NCI-H2029 treated with DMSO at 0.1 percent for 48 hours (cell line): ENCODE measurements at places on chromosomes 16 and 17.
A peak's percentile ranks its signal among the peaks of the same experiment; 100 is the strongest.

DNA sequence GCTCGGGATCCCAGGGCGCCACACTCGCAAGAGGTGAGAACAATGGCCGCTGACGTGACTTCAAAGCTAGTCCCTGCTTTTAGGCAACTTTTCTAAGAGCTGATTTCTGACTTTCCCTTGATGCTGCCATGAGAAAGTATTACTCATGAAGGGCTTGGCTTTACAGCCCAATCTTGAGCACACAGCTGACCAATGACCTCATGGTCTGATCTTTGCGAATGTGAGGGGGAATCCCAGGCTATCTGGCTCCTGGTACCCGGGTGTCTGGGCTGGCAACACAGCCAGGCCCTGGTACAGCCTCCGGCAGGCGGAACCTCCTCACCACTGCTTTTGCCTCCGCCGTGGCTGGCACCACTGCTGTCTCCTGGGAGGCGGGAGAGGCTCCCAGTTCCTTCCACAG is 17.5 kb downstream of the NDUFAF8 start:
- DNase-seq: no peak

- DNase-seq: no peak
Observed at GRCh38 chr17:37230633-37231032, 145.2 kb upstream of the C17orf78 start.

DNA sequence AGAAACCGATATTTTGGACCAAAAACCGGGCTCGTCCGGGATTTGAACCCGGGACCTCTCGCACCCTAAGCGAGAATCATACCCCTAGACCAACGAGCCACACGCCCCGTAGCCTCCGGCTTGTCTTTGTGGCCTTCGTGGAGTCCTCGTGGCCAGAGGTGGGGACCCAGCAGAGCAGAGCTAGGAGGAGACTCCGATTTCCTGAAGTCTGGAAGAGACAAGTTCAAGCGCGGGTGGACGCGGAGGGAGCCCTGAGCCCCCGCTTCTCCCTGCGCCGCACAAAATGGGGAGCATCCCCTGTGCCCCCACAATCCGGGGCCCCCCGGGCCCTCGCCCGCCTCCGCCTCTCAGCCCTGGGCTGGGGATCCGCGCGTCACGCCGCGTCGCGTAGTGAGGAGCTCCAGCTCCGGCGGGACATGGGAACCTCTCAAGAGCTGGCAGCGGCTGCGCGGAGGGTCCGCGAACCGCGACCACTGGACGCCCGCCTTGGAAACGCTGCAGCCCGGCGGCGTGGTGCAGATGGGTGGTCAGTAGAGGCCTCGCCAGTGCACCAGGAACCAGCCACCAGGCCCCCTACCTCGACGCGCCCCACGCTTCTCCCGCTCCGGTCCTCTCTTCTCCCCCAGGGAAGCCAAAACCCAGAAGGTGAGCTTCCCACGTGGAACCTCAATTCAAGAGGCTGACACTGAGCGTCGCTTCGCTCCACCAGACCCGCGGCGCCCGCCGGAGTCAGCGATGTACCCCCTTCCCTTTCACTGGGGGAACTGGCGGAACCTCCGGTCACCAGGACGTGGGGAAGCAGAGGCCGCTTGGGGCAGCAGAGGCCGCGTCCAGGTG is 5.2 kb upstream of the OR1F1 start:
- no peak for DNase-seq

DNA sequence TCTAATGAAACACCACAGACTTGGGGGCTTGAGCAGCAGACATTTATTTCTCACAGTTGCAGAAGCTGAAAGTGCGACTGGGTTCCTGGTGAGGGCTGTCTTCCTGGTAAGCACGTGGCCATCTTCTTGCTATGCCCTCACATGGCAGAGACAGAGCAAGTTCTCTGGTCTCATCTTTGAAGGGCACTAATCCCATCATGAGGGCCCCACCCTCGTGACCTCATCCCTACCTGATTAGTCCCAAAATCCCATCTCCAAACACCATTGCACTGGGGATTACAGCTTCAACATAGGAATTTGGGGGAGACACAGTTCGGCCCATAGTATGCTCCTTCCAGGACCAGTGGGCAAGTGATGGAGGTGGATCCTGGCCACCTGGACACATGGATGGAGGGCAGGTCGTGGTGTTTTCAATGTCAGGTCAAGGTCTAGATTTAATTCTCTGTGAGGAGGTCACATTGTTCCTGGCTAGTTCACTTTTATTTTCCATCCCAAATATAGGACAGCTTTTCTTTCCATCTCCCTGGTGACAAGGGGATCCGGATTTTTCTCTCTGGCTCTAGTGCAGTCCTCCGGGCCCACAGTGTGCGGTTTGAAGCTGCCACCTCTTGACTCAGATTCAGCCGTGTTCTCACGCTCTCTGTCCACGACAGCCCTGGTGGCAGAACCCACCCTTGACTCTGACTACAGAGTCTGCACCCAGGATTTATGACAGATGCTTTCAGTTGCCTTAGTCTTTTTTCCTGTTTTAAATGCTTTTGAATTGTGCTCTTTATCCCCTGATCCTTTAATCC is 160.5 kb upstream of the NOL11 start:
- no peak for DNase-seq

- no peak for DNase-seq
Observed at GRCh38 chr16:16162591-16162990, 60.7 kb downstream of the ABCC6 start.

- peak; percentile 26 for DNase-seq
Observed at GRCh38 chr17:80146121-80147034, 550 bp downstream of the EIF4A3 start.

DNA sequence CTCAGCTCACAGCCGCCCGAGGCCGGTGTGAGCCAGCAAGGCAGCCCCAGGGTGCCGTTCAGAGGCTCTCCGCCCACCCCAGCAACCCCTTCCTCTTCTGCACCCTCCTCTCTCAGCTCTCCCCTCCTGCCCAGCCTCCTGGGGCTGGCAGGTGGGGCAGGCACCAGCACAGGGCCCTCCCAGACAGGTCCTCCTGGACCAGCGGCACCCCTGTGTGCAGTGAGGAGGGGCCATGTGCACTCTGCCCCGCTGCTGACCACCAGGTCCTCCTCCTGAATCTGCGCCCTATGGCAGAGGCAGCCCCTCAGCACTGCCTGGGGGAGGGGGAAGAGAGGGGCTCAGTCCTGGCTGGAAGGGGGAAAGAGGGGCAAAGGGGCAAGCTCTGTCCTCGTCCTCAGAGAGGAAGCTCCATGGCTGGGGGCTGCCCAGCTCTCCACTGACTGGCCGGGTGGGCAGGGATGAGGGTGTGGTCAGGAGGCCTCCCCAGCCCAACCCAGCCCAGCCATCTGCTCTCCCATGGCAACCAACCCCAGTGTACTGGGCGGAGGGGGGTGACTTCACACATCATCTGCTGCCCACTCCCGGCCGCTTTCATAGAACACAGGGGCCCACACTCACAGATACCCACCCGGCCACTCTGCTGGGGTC is 5.4 kb upstream of the BCAR1 start:
- no peak for DNase-seq

GRCh38 chr17:15303851-15304250 is 37.5 kb downstream of the TEKT3 start:
- DNase-seq: no peak

DNA sequence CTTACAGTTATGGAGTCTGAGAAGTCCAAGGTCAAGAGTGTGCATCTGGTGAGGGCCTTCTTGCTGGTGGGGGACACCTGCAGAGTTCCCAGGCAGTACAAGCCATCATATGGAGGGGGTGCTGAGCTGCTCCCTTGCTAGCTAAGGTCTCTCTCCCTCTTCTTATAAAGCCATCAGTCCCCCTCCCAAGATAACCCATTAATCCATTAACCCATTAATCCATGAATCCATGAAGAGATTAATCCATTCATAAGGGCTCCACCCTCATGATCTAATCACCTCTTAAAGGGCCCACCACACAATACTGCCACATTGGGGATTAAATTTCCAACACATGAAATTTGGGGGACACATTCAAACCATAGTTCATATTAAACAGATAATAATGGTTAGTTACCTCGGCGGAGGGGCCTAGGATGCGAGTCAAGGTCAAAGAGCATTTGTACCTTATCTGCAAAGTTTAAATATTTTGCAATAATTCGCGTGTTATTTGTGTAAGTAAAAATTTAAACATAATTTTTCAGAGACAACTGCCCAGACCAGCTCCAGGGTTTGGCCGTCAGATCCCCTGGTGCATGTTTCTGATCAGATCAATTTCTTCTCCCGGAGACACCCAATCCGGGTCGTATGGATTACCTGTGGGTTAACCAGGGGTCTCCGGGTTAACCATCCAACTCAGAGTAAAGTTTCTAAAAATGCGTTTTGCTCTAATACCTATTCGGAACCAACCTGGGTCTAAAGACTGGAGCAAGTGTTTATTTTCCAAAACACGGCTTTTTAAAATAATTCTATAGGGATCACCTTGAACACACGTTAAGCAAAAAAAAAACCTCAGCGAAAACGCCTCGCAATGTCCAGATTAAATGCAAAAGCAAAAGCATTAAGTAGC is 740 bp upstream of the POLR3E start:
- no peak for DNase-seq

DNA sequence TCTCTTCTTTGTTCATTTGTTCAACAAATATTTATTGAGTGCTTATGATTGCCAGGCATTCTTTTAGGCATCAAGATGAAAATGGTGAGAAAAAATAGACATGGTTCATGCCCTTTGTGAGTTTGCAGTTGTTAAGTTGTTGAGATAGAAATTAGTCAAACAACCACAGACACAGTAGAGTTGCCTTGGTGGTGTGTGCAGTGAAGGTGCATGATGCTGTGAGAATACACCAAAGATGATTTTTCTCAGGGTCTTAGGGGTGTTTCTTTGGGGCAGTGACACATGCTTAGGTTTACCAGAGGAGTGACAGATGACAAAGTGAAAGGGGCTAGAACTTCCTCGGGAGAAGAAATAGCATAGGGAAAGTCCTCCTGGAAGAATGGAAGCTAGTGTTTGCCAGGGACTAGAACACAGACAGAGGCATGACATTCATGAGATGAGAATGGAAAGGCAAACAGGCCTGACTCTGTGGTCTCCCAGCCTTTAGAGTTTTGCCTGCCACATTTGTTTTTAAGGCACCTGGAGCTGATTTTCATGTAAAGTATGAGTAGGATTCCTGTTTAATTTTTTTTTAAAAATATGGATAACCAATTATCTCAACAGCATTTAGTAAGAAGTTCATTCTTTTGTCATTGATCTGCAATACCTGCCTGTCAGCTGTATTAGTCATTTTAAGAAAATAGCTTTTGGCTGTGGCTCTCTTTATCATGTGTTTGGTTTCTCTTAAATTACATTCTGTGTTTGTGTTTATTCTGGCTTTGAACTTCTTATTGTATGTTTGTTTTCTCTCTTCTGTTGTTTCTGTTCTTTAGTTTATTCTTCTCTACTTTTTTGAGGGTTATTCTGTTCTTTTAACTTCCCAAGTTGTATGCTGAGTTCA is 36.6 kb downstream of the CYLD start:
- DNase-seq: no peak

DNA sequence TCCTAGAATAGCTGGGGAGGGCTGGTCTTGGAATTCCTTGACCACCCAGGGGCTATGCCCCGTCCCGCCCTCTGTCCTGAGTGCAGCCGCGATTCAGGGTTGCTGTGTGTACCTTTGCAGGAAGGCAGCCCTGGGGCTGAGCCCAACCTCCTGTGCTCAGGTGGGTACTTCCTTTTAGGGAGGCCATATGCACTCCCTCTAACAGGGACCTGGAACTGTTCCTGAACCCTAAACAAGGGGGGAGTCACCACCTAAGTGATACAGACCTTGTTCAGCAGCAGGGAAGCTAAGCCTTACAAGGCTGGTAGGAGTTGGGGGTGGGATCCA is 24.6 kb downstream of the LLGL2 start:
- no peak for DNase-seq

GRCh38 chr17:64747938-64748540 is 85.9 kb upstream of the SMURF2 start:
- no peak for DNase-seq

DNA sequence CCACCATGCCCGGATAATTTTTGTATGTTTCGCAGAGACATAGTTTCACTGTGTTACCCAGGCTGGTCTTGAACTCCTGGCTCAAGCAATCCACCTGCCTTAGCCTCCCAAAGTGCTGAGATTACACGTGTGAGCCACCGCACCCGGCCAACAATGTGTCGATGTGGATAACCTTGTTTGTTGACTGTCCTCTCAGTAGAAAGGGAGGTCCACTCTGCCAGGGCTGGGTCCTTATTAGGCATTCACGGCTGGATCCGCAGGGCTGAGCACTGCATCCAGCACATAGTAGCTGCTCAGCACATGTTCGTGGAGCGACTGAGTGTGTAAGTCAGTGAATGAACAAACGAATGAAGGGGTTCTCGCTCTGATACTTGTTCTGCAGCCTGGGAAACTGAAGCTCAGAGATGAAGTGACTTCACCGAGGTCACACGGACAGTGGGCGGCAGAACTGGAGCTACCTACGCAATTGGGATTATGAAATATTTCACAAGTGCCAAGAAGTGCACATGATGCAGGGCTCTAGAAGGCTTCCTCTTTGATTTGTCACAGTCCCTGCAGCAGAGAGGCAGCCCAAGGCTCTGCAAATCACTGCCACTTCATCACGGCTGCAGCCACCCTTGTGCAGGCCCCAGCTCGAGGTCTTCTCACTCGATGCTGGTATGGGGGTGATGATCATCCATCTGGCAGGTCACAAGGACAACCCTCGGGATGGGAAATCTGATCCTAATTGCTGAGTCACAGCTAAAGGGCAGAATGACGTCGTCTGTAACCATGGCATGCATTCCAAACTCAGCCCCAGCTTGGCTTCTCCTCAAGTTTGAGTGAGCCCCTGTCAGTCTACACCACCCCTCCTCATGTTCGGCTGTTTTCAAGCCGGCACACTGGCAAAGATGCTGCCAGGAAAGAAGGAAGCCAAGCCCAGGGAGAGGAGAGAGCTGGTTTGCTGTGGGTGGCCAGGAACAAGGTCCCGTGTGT is 28.0 kb upstream of the SNN start:
- DNase-seq: peak; percentile 39

DNA sequence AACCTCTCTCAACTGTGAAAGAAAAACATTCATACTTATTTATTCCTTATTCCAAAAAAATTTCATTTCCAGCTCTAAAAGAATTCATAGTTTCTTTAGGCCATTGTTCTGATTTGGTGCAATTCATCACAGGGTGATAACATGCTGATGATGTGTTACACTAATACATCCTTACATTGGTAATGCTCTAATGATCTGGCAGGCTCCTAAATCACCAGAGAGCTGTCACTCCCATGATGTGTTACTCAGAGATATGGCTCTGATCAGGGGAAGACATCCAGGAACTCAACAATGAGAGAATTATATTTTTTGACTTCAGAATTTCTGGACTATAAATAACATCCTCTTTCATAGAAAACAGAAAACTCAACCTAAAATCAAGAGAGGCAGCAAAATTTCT is 209.3 kb downstream of the CHD9NB start:
- DNase-seq: no peak

DNA sequence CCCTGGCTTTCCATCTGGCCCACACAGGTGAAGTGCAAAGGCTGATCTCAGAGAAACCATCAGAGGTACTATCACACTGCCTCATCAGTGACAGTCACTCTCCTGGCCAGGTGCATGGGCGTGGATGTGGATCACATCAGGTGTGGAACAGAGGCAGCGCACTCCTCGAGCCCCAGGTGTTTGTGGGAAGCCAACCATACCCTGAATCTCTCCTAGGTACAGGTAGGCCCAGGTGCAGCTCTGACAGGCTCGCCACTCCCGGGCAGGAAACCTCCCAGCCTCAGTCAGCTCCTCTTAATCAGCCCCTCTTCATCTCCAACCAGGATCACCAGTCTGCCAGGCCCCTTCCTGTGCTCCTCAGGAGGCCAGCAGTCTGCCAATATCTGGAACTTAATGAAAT is 31.7 kb downstream of the TLE7 start:
- DNase-seq: no peak
